ENCODE measurements at places on chromosomes 5 and 9.

- no peak for DNase-seq
Observed at GRCh38 chr5:119318256-119318894, 37.4 kb upstream of the TNFAIP8 start.

DNA sequence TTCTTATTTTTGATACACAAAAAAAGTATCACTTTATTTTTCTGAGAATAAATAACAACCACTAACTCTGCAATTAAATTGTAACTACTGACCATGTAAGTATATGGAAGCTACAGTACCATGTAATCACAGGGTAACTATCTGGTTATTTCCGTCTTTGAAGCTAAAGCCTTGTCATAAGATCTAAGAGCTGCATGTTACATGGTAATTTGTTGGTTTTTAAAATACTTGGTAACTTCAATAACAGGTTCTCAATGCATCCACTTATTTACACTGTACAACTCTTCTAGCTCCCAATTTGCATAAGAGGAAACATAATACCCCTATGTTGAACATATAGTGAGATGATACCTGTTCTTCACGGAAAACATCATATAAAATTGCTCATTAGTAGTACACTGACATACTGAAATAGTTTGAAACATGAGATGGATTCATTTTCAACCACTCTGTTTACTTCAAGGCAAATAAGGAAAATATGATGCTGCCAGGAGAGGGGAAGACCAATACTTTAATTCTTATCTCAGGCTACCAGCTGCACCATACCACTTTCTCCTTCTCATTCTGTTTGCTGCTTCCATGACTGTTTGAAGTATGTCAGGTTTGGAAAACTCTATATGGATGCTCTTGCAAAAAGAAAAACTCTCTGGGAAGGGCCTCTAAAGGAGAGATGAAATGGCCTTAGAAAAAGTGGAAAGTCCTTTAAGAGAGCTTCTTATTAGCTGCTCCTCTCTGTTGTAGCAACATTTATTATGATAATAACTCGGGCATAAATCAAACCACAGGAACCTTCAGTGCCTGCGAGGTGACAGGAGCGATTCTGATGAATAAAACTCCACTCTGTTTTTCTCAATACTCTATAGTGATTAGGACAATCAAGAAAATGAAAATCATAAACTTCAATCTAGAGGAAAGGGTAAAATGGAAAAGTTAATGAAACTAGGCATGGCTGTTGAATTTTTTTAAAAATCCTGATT, 150.2 kb downstream of the KIAA0825 start:
- no peak for DNase-seq

DNA sequence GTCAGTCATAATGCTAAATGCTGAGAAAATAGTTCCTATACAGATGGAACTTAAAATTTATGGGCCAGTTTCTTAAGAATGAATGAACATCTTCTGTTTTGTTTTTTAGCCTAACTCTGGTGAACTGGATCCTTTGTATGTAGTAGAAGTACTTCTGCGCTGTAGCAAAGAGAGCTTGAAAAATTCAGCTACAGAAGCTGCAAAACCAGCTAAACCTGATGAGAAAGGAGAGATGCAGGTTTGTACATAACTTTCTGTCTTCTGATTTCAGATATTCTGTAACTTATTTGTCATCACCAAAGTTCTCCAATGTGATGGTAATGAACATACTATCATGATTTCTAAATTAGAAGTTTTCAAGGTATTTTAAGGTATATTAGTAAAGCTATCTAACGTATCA, 80.1 kb downstream of the MTREX start:
- DNase-seq, result no peak

GRCh38 chr5:137096149-137097103, 402.7 kb downstream of the SPOCK1 start:
- DNase-seq, result no peak

DNA sequence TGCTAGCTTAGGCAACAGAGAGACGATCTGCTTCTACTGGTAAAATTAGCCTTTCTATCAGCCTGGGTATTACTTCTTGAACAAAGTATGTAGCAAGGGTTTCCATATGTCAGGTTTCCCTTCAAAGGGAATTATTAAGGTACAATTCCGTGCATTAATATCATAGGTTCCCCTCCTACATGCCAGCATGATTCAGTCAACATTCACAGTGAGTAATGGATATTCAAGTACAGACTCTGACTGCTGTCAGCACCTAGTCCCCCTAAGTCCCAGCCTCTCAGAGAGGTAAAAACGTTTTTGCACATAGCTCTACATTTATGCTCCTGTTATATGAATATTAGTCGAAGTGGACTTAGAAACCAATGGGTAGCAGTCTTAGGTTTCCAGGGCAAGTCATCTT, 322.4 kb upstream of the CCNG1 start:
- no peak for DNase-seq

- DNase-seq, result no peak
Observed at GRCh38 chr5:113871972-113872371, 358.5 kb downstream of the YTHDC2 start.

DNA sequence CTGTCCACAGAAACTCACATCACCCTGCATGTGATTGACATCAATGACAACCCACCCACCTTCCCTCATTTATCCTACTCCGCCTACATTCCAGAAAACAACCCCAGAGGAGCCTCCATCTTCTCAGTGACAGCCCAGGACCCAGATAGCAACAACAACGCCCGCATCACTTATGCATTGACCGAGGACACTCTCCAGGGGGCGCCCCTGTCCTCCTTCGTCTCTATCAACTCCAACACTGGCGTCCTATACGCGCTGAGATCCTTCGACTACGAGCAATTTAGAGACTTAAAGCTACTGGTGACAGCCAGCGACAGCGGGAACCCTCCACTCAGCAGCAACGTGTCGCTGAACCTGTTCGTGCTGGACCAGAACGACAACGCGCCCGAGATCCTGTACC, 1.7 kb downstream of the PCDHGA3 start:
- no peak for DNase-seq

DNA sequence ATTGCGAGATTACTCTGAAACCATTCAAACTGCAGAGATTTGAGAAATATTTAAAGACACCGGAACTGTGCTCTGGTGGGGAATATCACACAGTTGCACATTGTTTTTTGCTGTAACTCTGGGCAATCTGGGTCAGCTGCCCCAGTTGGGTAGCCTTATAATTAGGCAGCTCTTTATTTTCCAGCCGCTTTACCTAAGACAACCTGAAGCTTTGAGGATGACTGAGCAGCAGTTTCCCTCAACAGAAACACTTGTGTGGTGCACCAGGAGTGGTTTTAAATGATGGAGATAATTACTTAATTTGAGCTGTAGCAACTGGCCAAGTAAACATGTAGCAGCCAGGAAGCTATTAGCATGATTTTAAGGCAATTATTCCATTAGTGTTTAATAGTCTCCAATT, 2.9 kb downstream of the PLCXD3 start:
- DNase-seq, result no peak

- DNase-seq, result no peak
Observed at GRCh38 chr9:35695943-35696401, 6.2 kb upstream of the TPM2 start.

GRCh38 chr5:95712347-95712958, 18.7 kb upstream of the RHOBTB3 start:
- no peak for DNase-seq

DNA sequence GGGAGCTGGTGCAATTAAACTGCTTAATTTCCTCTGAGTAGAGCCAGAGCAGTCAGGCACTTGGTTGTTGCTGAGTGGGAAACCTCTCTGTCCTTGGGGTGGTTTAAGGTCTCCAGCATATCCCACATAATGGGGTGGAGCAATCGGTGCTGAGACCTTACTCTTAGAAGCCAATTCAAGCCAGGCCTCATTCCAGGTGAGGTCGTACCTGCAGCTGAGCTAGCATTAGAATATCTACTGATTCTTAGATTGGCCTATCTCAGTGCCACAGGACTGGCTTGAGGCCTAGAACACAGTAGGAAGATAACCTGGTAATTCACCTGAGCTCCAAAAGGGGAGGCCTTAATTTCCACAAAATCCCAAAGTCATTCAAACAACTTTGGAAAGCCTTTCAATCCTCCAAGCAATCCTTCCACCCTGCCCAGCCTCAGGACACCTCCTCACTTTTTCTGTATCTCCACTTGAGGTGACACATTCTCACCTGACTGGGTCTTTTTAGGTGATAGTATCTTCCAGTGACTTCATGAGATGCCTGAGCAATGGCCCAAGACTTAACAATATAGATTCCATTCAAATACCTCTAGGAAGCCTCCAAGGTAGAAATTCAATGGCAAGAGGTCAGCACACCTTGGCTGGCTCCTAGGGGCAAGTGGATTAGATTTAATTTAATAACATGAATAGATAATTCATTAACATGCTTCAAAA, 91.0 kb downstream of the FEM1C start:
- DNase-seq, result no peak

Data from femur (tissue), 1 donor.